ENCODE measurements at places on chromosomes 2 and 18.

DNA sequence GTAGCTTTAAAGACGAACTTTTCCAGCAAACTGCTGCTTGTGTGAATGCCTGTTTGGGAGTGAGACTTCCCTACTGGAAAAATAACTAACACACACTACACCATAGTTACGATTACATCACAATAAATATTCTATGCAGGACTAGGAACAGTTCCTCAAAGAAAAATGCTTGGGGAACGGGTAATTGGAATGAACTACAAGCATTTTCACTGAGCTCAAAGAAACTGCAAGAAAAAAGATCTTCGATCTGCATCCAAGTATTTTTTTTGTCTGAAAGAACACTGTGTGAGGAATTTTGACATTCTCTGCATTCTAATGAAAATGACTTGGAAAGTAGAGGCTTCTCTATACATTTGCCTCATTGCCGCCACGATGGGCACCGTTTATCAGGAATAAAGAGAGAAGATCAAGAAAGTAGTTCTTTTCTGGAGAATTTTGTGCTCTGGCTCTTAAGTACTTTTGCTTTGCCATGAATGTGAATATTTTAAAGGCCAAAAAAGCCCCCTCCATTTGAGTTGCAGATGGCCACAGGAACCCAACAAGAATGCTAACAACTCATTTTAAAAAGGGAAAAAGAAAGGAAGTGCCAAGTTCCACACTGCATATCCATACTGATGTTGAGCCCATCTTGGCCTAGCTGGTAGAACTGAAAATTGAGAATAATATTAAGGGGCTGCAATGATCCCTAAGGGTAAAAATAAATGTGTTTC lies 13.6 kb downstream of the LYPD1 start:
- DNase-seq, result no peak

DNA sequence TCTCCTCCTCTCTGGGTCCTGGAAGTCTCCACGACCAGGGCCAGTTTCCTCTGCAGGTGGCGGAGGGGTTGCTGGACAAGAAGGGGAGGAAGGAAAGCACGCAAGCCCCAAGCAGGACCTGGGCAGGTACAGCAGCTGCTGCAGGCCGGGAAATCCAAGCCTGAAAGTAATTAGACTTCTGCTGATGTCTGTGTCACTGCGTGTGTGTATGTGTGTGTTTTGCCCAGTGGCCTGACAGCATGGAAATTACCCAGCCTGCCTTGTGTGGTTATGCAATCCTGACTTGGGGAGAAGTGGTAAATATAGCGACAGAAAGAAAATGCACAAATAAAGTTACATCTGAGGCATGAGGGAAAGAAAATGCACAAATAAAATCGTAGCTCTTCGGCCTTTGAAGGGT lies 121.8 kb upstream of the ZBTB14 start:
- no peak for DNase-seq

DNA sequence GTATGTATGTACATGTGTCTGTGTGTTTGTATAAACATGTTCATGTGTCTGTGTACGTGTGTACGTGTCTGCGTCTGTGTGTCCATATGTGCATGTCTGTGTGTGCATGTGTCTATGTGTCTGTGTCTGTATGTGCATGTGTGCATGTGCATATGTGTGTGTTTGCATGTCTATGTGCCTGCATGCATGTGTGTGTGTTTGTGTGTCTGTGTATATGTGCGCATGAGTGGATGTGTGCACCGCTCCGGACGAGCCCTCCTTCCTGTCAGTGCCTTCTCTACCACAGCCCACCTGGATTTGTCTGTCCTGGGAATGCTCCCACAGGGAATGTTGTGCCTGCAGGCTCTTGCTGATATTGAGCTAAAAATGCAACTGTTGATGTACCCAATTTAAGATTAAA lies 113.3 kb upstream of the EPC2 start:
- DNase-seq, result no peak

DNA sequence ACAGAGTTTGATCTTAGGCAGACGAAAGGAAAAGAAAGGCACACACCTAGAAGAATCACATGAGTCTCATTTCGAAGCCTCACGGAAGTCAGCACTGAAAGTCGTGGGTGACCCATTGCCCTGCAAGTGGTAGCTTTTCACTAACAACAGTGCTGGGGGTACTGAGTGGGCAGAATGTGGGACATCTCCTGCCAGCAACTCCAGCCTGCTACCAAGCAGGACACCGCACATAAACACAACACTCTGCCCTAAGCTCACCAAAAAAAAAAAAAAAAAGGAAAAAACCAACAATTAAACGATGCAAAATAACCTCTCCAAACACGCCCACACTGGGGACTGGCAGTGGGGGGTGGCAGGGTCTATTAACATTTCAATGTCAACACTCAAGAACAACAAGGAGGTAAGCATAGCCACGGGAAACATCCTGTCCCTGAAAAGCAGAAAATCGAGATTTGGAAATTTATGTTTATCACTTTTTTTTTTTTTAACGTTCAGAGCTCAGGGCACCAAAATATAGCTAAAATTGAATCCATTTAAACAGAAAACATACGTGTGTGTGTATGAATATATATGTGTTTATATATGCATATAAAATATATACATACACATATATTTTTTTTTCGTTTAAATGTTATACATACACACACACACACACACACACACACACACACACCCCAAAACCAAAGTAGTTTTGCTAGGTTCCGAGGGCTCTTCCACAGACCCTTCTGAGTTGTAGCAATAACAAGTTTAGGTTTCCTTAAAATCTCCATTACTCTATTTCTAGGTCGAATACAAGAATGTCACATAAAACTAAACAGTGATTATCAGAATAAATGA lies 2.2 kb downstream of the INO80D start:
- DNase-seq, result no peak

DNA sequence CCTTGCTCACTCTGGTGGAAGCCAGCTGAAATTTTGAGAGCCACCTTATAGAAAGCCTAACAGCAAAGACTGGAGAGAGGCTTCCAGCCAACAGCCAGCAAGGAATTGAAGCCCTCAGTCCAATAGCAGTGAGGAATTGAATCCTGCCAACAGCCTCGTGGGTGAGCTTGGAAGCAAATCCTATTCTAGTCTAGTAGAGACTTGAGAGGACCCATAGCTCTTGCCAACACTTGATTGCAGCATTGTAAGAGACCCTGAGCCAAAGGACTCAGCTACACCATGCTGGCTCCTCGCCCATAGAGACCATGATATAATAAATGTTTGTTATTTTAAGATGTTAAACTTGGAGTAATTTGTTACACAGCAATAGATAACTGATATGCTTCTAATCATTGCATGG lies 403.0 kb upstream of the TNP1 start:
- DNase-seq, result no peak

- no peak for DNase-seq
Observed at GRCh38 chr2:69686813-69687212, 43.3 kb upstream of the AAK1 start.

DNA sequence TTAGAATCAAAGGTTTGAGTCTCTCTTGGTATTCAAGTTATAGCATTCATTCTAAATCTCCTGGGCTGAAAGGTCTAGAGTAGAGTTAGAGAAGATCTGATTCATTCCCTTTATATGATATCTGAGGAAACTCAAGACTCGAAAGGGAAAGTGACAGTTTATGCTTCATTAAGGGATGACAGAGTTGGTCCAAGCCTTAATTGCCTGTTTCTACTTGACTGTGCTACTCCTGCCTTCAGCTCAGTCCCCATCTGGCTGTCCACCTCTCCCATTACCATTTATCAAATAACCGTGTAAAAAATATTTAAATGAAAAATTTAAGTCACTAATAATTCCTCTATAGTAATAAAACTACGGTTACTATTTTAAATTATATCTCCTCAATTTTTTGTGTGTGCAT lies 537.1 kb upstream of the MEX3C start:
- no peak for DNase-seq
